Naive thymus-derived CD8-positive, alpha-beta T cell (primary cell): ENCODE measurements at places on chromosomes 2 and 18.

GRCh38 chr2:15999596-16000469 lies 59.5 kb downstream of the MYCN start:
- DNase-seq, result no peak

DNA sequence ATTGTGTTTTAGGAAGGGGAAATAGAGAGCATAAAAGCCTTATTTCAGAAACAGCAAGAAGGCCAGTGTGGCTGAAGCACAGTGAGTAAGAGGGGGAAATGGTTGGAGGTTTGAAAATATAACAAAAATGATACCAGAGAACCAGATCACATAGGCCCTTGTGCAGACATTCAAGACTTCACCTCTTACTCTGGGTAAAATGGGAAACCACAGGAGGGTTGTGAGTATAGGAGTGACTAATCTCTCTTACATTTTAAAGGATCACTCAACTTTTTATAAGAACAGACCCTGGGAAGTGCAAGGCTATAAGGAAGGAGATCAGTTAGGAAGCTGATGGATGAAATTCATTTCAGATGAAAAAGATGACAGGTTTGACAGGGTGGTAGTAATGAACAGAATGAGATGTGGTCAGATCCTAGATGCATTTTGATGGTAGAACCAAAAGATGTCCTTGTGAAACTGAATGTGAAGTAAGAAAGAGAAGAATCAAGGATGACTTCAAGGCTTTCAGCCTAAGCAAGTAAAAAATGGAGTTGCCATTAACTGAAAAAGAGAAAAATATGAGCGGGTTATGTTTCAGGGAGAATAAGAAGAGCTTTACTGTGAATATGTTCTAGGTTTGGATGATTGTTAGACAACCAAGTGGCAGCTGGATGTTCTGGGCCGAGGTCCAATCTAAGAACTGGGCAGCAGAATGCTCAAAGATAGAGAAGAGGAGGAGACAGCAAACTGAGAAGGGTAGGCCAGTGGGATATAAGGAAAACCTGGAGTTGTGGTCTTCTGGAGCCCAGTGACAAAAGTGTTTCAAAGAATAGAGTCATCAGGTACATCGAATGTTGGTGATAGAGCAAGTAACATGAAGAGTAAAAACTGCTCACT lies 65.1 kb downstream of the USP40 start:
- DNase-seq, result no peak

DNA sequence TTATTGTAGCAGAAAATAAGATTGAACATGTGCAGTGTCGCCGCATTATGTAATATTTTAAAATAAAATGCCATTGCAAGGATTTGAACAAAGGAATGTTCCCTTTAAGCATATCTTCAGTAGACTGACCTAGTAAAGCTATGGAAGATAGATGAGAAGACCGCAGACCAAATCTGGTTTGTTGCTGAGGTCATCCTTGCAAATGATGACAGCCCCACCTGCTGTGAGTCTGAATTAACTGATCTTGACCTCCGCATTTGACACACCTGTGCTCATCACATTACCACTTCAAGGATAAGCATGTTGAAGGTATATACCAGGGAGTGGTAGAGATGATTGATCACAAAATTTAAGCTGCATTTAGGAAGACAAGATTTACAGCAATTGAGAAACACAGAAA lies 96.2 kb downstream of the NYAP2 start:
- DNase-seq, result no peak

DNA sequence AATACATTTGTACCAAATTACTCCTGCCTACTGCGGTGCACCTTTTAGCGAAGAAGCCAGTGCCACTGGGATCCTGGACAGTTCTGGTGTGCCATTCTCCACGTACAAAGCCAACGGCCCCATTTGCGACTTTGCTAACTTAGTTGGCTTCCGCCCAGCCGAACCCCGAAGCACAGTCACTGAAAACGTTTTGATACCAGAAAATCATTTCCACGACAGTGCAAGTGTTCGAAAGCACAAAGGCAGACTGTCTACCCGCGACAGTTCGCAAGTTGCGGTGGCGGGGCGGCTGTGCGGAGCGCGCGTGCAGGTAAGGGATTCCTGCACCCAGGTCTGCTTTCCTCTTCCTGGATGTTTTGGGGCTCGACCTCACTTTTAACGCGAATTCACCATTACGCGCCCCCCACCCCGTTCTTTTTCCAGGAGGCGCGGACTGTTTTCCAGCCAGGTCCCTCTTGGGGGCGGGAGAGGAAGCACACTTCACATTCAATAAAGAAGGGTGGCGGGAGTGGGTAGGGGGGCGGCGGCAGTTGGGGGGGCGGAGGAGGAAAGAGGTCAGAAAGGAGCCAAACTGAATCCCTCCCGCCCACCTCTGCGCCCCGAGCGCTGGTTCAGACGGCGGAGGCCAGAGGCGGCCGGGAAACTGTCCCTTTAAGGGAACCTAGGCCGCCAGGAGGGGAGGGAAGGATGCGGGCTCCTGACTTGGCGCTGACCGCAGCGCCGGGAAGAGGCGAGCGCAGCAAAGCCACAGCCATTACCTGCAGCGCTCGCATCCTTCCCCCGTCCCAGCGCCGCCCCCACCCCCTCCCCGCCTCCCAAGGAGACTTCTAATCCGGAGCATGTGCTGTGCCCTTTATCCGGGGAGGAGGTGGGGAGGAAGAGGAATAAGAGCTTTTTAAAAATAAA lies 107.4 kb upstream of the KCTD1 start:
- DNase-seq, result no peak

DNA sequence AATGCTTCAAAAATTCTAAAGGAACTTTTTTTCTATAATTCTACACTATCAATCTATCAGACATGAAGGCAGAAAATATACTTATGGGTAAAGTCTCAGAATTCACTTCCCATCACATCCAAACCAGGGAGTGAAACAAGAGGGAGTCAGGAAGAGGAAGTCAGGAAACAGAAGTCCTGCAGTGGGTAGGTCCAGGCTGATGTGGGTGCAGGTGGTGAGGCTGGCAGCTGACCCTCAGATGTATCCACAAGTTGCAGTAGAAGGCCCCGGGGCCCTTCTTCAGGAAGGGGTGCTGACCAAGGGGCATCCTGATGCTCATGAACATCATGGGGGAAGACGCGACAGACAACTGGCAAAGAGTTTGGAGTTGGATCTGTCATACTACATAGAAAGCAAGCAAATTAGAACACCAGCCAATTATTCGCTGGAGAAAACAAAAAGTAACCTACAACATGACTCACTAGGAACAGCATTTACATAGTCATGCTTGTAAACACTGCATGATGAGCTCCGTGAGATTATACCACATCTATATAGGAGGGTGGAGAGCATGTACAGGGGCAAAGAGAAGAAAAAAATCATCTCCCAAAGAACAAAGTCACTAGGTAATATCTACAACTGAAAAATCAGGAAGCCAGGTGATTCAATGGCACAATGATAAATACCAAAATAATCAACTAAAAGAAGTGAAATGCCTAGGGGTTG lies 4.2 kb downstream of the UXS1 start:
- no peak for DNase-seq

- no peak for DNase-seq
Measured at GRCh38 chr2:26411419-26411818, 9.7 kb downstream of the DRC1 start.

DNA sequence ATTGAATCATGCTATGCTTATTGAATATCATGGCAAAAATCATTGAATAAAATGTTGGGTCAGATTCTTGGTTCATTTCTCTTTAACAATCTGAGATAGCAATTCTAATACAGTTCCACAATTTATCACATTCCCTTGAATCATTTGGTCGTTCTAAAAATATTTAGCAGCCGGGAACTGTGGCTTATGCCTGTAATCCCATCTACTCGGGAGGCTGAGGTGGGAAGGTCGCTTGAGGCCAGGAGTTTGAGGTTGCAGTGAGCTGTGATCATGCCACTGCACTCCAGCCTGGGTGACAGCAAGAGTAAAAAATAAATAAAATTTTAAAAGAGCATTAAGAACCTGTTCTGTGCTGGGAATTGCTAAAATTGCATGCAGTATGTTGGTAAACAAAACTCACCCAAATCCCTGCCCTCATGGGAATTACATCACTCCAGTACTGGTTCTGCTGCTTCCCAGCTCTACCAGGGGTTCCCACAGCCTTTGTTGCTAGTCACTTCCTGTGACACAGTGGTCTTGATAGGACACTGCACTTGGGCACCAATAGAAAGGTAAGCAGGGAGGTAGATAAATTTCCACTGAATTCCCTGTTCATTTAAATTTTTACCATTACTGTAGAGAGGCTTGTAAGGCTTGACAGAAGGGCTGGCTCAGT lies 200.4 kb downstream of the CTNNA2 start:
- DNase-seq, result no peak

GRCh38 chr2:186099826-186100225 lies 361.2 kb downstream of the FSIP2 start:
- no peak for DNase-seq

GRCh38 chr2:234290671-234291070 lies 206.2 kb downstream of the ARL4C start:
- DNase-seq, result peak; percentile 89

DNA sequence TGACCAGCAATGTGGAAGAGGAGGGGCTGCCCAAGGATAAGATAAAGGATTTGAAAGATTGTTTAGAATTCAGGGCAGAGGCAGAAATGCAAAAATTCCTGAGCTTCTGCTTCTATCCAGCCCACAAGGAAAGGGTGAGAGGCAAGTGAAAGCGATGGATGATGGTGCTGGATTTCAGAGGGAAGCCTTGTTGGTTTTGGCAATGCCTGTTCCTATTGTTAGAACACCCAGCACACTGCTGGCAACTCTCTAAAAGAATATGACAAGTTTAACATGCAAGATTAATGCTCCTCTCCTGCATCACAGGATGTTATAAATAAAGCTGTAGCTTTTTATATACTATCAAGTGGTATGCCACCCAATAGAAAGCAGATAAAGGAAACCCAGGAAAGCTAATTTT lies 92.6 kb downstream of the ZNF385B start:
- no peak for DNase-seq

- DNase-seq, result peak; percentile 77
Measured at GRCh38 chr2:240624950-240625621, at the start of gene GPR35. TSS of gene GPR35 (plus strand) at chr2:240625480. CDS start at chr2:240629953, 4,473 bp downstream.

- DNase-seq, result no peak
Measured at GRCh38 chr18:37396971-37397720, 168.5 kb downstream of the CELF4 start.
